ENCODE measurements at places on chromosomes 11 and 22.

DNA sequence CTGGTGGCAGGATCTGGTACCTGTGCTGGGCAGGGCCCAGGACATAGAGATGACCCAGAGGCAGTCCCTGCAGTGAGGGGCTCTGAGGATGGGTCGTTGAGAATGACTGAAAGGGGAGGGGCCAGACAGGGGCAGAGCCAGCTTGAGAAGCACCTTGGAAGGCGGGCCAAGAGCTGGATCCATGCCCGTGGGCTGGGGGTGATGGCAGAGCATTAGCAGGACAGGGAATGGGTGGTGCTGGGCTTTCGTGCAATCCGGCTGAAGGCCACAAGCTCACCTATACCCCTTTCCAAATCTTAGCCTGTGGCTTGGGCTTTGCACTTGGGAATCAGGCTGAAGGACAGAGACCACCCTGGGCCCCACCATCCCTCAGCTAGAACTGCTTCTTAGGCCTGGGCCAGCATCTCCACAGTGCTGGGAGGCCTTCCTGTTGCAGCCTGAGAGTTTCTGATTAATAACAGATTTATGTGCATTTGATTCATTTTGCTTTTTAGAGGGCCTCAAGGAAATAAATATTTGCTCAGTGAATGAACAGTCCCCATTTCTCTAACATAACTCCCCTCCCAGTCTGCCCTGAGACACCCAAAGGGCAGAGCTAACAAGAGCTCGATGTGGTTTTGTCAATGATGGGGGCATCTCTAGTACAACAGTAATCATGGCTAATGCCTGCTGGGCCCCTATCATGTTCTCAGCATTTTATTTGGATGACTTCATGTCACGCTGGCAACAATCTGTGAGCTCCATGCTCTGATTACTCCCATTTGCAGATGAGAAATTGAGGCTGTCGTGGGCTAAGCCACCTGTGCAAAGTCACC is 39.3 kb downstream of the RIBC2 start:
- no peak for DNase-seq

GRCh38 chr22:26617271-26618199 is at the start of gene CRYBB1:
Gene CRYBB1, minus strand, starts transcription at chr22:26618027. Its CDS starts 1,708 bp downstream, at chr22:26616319.
- DNase-seq = no peak

DNA sequence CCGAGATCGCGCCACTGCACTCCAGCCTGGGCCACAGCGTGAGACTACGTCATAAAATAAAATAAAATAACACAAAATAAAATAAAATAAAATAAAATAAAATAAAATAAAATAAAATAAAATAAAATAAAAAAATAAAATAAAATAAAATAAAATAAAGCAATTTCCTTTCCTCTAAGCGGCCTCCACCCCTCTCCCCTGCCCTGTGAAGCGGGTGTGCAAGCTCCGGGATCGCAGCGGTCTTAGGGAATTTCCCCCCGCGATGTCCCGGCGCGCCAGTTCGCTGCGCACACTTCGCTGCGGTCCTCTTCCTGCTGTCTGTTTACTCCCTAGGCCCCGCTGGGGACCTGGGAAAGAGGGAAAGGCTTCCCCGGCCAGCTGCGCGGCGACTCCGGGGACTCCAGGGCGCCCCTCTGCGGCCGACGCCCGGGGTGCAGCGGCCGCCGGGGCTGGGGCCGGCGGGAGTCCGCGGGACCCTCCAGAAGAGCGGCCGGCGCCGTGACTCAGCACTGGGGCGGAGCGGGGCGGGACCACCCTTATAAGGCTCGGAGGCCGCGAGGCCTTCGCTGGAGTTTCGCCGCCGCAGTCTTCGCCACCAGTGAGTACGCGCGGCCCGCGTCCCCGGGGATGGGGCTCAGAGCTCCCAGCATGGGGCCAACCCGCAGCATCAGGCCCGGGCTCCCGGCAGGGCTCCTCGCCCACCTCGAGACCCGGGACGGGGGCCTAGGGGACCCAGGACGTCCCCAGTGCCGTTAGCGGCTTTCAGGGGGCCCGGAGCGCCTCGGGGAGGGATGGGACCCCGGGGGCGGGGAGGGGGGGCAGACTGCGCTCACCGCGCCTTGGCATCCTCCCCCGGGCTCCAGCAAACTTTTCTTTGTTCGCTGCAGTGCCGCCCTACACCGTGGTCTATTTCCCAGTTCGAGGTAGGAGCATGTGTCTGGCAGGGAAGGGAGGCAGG is at the start of gene GSTP1:
Gene GSTP1 (plus strand): TSS at position 566 of the 958 bp plus-strand sequence. CDS start 32 bp downstream, at position 598.
- DNase-seq = peak; percentile 83

DNA sequence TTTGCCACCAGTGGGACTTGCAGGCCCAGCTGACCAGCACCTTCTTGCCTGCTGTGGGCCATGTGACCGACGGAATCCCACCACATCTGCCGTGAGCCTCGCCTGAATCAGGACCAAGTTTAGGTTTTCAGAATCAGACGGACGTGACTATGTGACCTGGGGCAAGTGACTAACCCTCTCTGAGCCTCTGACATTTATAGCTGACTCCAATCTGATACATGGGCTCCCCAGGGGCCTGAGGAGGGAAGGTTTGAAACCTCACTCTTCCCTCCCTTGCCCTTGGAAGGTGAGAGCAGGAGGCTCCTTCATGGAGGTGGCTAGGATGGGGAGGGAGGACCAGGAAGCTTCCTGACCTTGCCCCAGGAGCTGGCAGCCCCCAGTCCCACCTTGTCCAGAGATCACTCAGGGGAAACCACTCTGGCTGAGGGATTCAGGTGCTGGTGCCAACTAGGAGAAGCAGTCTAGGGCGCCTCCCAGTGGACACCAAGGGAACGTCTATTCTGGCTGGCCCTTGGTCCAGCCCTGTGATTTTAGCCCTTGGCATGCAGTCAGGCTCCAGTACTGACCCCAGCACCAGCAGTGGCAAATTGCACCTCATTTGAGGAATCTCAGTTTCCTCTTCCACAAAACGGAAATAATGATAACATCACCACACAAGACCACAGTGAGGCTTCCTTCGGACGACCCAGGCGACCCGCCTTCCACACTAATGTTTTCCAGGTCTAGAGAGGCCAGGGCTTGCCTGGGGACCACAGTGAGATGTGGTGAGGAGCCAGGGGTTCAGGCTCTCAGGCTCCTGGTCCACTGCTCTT is 47.2 kb upstream of the SYT7 start:
- DNase-seq = peak; percentile 33

DNA sequence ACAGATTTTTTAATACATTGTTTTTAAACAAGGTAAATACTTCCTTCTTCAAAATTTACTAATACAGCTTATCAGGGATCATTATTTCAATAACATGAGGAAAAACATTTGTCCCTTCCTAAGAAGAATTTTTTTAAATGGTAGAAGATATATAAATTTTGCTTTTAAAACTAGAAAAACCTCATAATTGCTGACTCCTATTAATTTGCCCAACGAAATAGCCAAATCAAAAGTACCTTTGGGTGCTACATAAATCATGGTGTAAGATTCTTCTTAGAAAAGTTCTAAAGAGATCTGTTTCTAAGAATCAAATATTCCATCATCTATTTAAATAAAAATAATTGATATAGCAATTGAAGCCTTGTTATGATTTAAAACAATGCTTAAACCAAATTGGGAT is 54.9 kb downstream of the CEP57 start:
- no peak for DNase-seq

DNA sequence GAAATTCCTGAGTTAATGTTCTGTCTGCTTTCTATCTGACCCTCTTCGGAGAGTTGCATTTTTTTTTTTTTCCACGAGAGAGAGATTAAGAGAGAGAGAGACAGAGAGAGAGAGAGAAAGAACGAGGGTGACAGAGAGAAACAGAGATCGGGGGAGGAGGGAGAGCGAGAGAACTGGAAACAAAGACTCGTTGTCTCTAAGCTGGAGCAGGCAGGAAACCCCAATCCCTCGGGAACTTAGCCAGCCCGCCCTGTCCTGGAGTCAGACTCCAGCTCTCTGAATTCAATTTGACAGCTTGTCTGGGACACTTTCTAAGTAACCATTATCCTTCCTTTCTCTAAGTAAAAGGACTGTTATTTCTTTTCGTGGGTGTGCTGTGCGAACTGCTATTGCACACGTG is 76.9 kb downstream of the KCNJ1 start:
- no peak for DNase-seq

- no peak for DNase-seq
Observed at GRCh38 chr11:60897496-60897895, 8.9 kb downstream of the PRPF19 start.

GRCh38 chr11:95279921-95280868 is 49.2 kb upstream of the SESN3 start:
- DNase-seq = no peak

DNA sequence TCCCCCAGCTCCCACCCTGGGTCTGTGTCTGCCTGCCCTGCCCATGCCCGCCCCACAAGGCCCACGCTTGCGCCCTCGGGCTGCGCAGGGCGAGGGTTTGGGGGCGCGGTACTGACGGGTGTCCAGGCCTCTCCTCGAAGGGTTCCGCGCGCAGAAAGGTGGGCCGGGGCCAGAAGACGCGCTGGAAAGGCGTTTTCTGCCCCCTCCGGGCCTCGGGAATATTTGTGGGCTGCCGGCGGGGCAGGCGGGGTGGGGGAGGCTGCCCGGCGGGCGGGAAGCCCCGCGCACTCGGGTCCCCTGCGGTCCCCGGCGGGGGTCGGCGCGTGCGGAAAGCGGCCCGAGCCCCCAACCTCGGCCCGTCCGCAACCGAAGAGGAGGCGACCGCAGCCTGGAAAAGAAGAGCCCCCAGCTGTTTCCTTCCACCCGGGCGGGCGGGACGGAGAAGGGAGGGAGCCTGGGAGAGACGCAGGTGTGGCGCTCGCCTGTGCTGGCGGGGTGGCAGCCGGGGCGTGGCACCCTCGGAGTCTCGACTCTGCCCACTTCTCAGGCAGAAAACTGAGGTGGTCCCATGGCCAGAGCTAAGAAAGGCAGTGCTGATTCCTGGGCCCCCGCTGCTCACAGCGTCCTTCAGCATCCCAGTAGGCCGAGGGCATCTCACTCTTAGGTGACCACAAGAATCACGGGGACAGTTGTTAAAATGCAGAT is 59.0 kb downstream of the THAP12 start:
- DNase-seq = no peak

GRCh38 chr11:34298871-34299270 is 58.9 kb downstream of the ABTB2 start:
- DNase-seq = no peak

- no peak for DNase-seq
Observed at GRCh38 chr22:46012182-46012880, 35.4 kb upstream of the WNT7B start.

DNA sequence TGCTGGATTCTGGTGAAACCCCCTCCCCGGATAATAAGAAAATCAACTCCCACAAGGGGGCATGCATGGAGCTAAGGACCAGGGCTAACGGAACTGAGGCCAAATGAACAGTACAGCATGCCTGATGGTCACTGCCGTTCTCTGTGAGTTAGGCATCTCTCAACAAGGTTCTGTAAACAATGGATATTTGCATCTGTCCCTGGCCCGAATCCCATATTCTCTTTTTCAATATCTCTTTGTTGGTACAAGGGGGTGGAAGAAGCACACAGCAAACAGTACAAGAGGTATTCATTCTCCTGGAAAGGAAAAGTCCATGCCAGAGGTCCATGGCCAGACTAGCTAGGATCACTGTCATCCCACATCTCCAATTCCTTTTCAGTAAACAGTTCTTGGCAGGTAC is 32.2 kb upstream of the APOA1 start:
- DNase-seq = no peak

DNA sequence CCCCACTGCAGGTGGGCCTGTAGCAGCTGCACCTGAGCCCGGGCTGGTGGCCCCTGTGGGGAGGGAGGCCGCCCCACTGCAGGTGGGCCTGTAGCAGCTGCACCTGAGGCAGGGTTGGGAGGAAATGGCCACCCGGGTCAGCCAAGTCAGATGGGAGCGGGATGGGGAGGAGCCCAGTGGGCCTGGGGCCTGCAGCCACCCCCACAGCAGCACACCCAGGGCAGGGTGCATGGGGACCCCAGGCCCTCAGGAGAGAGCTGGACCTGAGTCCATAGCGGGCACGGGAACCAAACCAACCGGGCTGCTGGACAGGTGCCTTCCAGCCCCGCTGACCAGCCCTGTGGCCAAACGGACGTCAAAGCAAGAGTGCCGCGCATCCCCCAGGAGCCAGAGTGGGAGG is 61.7 kb downstream of the BRD1 start:
- DNase-seq = no peak

GRCh38 chr22:37054056-37054395 is 2.5 kb downstream of the KCTD17 start:
- DNase-seq = no peak

Data from stimulated activated CD4-positive, alpha-beta T cell treated with anti-CD3 and anti-CD28 coated beads, Interleukin-4, amount 100 ng/mL, for 24 hours (primary cell).